A549 treated with RU486 at 1 μM for 4 hours (cell line): ENCODE measurements at places on chromosomes 13 and 19. TPM values are rescaled to one million over a fixed set of nuclear protein-coding genes. Genes with fewer than 3 reads are reported as not detected.

GFY gene
- 0.12 to 0.28 TPM (median 0.17 TPM) in 4 of 5 replicates, not detected in the other for total RNA-seq

DKKL1 gene
- 0.37 to 1.0 TPM (median 0.48 TPM) in 5 replicates for total RNA-seq

GPR12 gene
- total RNA-seq, result not detected in 5 replicates

RNF113B gene
- not detected in 5 replicates for total RNA-seq

APOC4 gene
- total RNA-seq, result not detected in 5 replicates

ZNF626 gene
- not detected in 5 replicates for total RNA-seq

CFAP97D2 gene
- not detected in 5 replicates for total RNA-seq

MLNR gene
- 0.41 to 0.57 TPM (median 0.45 TPM) in 5 replicates for total RNA-seq

SMIM7 gene
- total RNA-seq, result 65.6 to 80.5 TPM (median 72.9 TPM) in 5 replicates

CPT1C gene
- total RNA-seq, result 11.6 to 14.1 TPM (median 12.2 TPM) in 5 replicates

ZNF99 gene
- not detected in 5 replicates for total RNA-seq

ARRDC5 gene
- not detected in 5 replicates for total RNA-seq

OR7G2 gene
- total RNA-seq, result not detected in 5 replicates

TIMM44 gene
- 26.9 to 33.4 TPM (median 29.9 TPM) in 5 replicates for total RNA-seq

PABPC3 gene
- total RNA-seq, result 0.07 to 0.22 TPM (median 0.14 TPM) in 5 replicates

IL4I1 gene
- total RNA-seq, result 0.59 to 1.8 TPM (median 0.79 TPM) in 5 replicates

TIMM29 gene
- total RNA-seq, result 12.6 to 19.2 TPM (median 16.2 TPM) in 5 replicates
